Muscle of leg (tissue), 16 donors: ENCODE measurements at places on chromosomes 11 and 22. TPM values are rescaled to one million over a fixed set of nuclear protein-coding genes. Genes with fewer than 3 reads are reported as not detected.

DNA sequence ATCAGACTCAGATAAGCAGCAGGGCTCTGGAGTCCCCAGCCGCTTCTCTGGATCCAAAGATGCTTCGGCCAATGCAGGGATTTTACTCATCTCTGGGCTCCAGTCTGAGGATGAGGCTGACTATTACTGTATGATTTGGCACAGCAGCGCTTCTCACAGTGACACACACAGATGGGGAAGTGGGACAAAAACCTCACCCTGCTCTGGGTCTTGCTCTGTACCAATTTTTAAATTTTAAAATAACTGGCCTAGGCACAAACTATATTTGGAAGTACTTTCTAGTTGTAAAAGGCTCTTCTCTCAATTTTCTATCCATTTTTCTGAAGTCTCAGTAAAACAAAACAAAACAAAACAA is 131.7 kb downstream of the VPREB1 start:
- DNase-seq = peak; percentile 29

DNA sequence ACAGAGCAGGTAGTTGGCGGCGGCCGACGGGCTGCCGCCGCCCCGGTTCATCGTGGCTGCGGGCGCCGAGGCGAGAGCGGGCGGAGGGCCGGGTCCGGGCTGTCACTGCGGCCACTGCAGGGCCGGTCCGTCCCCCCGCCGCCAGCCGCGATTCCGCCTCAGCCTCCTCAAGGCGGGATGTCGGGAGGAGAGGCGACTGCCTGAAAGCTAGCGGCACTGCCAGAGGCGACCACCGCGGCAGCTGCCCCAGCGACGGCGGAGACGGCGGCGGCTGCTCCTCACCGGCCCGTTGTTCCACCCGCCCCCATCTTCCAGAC is 234 bp downstream of the SESN3 start:
- no peak for DNase-seq

DNA sequence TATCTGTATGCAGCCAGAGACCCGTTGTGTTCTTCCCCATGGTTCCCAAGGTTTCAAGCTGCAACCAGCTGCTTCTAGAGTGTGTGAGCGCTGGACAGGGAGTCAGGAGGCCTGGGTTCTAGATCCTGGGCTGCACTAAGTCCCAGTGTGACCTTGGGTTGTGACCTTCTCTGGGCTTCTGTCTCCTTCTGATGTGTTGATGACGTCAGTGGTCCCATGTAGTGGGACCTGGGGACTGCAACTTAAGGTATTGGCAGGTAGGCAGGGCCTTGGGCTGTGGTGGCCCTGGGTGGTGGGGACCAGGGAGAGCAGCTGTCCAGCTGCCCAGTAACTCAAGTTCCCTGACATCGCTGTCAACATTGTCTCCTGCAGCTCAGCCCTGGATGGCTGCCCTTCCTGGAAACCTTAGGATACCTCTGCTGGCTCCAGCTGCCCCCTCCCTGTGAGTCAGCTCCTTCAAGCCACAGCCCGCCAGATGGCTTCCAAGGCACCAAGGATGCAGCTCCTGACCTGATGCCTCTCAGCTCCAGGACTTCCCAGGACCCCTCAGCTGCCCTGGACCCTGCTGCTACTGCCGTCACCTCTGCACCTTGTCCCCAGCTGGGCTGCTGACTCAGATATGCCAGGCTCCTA is 1.3 kb upstream of the PVALB start:
- no peak for DNase-seq

The KCTD14 gene
- 0.89 TPM for total RNA-seq

GRCh38 chr11:3169255-3170043 is 4.3 kb upstream of the OSBPL5 start:
- peak; percentile 63 for DNase-seq

- no peak for DNase-seq
These were observed 1302.8 kb upstream of the CNTN5 start for GRCh38 chr11:97717922-97718321.

The MTMR3 gene
- 27.0 TPM for total RNA-seq

DNA sequence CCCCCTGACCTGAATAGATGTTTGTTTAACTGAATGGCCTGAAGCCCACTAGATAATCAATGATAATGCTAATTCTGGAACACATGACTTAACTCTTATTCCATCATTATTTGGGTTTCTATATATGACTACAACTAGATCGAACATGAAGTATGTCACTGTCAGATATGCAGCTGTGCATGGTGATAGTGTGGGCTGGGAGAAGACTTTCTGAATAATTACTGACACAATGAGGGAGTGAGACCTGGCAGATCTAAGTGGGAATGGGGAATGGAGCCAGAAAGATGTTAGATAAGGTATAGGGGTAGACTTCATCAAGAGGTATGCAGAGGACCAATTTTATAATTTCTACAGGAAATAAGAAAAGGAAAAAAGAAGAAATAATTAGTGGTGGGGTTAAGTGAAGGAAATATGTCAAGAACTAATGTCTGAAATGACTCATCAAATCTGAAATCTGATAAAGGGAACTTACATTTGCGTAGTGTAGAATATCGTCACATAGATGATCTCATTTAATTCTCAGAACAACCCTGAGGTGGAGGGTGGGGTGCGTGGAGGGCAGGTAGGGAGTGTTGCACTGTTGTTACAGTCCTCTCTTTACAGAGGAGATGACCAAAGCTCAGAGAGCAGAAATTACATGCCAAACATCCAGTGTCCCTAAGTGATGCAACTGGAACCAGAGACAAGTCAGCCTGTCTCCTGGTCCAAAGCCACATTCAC is 68.2 kb upstream of the EED start:
- DNase-seq = no peak

- DNase-seq = no peak
These were observed 417.6 kb upstream of the ARHGAP42 start for GRCh38 chr11:100269516-100269915.

The ELMOD1 gene
- total RNA-seq = 4.3 TPM

DNA sequence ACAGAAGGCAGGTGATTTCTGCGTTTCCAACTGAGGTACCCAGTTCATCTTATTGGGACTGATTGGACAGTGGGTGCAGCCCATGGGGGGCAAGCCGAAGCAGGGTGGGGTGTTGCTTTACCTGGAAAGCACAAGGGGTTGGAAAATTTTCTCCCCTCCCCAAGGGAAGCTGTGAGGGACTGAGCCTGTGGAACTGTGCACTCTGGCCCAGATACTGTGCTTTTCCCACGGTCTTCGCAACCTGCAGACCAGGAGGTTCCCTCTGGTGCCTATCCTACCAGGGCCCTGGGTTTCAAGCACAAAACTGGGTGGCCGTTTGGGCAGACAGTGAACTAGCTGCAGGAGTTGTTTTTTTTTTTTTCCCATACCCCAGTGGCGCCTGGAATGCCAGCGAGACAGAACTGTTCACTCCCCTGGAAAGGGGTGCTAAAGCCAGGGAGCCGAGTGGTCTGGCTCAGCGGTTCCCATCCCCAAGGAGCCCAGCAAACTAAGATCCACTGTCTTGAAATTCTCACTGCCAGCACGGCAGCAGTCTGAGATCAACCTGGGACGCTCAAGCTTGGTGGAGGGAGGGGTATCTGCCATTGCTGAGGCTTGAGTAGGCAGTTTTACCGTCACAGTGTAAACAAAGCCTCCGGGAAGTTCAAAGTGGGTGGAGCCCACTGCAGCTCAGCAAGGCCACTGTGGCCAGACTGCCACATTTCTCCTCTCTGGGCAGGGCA is 97.2 kb downstream of the JRKL start:
- no peak for DNase-seq

The CWF19L2 gene
- 14.3 TPM for total RNA-seq

- DNase-seq = no peak
These were observed 414 bp upstream of the MIEF1 start for GRCh38 chr22:39501644-39502108.

GRCh38 chr11:95711162-95711944 is 78.2 kb downstream of the FAM76B start:
- DNase-seq = peak; percentile 84

The SMTNL1 gene
- 143 TPM for total RNA-seq

The GLYAT gene
- not detected for total RNA-seq

DNA sequence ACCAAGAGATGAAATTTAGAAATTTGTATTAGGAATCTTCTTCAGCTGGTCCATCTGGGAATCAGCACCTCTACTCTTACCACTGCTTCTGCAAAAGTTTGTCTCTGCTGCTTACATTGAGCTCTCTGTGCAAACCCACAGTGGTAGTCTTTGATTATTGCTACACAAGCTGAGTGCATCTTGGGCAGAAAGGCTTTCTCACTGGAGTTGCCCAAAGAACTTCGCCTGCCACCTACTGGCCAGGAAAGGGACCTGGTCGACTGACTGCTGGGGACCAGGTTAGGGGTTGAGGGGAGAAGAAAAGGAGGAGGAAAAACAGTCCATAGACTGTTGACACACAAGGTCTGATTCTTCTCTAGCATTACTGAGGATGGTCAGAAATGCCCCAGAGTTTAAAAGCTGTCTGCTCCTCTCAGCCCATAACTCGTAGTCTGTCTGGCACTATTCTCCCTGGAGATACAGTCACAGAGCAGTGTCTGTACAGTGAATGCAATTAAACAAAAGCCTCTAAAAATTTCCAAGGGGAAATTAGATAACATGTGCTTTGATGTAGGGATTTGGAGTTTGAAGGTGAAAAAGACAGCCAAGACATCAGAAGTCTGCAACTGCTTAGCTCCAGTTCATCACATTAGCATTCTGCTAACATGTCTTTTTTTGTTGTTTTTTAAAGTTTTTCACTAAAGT is 215.0 kb upstream of the CTSC start:
- DNase-seq = no peak

DNA sequence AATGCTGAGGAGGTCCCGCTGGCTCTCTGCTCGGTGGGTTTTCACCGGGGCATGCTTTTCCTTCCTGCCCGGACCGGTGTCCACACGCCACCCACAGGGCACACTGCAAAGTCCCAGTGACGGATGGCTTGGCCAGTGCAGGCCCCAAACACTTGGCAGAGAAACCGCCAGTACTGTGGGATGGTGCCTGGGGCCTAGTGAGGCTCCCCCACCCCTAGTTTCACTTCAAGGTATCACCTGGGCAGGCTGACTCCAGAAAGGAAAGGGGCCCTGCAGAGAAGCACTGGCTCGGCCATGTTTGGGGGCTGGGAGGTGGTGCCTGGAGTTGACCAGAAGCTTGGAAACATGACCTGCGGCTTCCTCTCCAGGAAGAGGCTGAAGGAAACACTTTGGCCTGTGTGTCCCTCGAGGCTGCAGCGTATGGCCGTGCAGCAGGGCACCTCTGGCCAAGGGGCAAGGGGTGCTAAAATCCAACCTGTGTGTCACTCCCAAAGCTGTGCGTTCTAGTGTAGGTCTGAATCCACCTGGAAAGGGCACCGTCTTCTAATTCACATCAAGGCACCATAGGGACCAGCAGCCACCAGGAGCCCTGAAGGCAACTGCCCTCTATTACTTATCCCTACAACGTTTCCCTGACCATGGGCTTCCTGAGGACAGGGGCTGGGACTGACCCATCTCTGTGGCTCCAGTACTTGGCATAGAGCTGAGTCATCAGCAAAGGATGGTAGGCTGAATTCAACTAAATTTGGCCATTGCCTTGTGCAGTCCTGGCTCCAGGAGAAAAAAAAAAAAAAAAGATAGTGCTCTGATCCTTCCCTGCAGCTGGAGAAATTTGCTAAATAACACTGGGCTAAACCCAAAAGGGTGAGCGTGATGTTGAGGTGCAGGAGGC is 22.6 kb downstream of the TPBGL start:
- DNase-seq = no peak

- no peak for DNase-seq
These were observed 7.8 kb downstream of the OPCML start for GRCh38 chr11:133524488-133524887.

The MOV10L1 gene
- total RNA-seq = 0.40 TPM

GRCh38 chr11:2186669-2187279 is 15.2 kb upstream of the TH start:
- no peak for DNase-seq

- DNase-seq = no peak
These were observed 32.7 kb upstream of the GNB1L start for GRCh38 chr22:19887256-19887985.

The WNT11 gene
- total RNA-seq = 24.8 TPM

GRCh38 chr11:112302226-112302868 is 41.7 kb upstream of the PLET1 start:
- no peak for DNase-seq

GRCh38 chr11:112881461-112881860 is 79.8 kb upstream of the NCAM1 start:
- DNase-seq = peak; percentile 93

- peak; percentile 21 for DNase-seq
These were observed 9.0 kb upstream of the DLAT start for GRCh38 chr11:112016088-112016764.

The MYRF gene
- total RNA-seq = 0.49 TPM

The OR56A3 gene
- total RNA-seq = not detected

DNA sequence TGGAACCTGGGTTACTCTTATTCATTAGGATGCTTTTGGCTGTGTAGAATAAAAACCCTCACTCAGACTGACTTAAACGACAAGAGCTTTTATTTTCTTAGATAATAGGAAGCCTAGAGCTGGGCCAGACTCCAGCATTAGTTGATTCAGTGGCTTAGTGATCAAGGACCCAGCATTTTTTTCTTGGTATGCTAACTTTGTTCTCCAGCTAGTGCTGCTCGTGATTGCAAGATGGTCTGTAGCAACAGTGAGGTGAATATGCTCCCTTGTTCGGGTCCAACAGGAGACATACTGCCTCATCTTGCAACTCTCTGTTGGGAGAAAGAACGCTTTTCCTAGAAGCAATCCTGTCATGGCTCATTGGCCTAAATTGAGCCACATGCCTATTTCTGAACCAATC is 33.4 kb downstream of the INSC start:
- no peak for DNase-seq

- peak; percentile 94 for DNase-seq
These were observed 801 bp upstream of the TXNRD2 start for GRCh38 chr22:19942157-19943081.

GRCh38 chr22:38950527-38951295 is 6.7 kb upstream of the APOBEC3A start:
- DNase-seq = no peak

The SLC22A25 gene
- total RNA-seq = 0.04 TPM

DNA sequence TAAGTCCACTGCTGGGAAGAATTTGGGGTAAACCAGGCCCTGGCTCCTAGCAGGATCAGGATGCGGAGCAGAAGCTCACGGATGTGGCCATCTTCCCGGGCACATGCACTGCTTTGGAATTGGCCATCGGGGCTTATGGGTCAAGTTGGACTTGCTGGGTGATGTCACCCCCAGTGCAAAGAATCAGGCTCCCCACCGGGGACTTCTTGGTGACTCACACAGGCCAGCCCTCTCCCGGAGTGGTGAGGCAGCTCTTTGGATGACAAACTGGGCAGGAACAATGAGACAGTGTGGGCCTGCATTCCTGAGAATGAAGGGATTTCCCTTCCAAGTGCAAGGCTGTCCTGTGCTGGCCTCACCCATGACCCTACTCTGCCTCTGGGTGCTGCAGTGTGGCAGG is 128.8 kb upstream of the ANO1 start:
- DNase-seq = no peak

DNA sequence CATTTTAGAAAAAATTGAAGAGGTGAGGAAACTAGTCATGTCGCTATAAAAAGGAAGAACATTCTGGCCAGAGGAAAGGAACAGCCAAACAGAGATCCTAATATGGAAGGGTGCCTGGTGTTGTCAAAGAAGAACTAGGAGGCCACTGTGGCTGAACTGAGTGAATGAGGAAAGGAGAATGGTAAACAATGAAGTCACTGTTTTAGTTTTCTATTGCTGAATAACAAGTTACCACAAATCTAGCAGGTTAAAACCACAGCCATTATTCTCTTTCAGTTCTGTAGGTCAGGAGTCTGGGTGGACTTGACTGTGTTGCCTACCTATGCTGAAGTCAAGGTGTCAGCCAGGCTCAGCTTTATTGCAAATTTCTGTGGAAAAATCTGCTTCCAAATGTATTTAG is 549.3 kb upstream of the CCDC90B start:
- no peak for DNase-seq
